ENCODE measurements at places on chromosomes 11 and 22.

DNA sequence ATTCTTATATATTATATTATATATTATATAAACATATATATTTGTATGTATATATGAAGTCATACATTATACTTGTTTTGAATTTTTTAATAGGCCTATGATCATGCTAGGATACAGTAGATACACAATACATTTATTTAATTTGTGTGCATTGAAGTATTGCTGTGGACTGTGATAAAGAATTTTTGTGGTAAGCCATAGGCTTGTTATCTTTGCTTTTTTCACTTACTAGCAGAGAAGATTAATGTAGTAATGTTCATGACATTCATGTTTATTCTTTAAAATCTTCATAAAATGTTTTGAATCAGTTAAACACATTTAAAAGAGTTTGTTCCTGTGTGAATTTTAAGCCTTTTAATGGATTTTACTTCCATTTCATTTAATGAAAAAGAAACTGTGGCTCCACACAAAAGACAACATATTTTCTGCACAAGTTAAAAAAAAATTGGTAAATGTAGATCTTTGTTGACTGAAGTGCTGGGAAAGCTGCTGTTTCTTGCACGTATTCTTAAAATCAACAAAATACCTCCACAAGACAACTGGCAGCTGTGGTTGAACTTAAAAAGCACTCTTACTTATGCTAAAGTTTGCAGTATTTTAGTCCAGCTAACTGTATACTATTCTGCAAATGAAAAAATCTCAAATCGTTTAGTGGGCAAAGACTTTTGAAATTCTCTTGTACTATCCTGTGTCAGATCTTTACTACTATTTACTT, 156.2 kb downstream of the TMEM135 start:
- no peak for DNase-seq

DNA sequence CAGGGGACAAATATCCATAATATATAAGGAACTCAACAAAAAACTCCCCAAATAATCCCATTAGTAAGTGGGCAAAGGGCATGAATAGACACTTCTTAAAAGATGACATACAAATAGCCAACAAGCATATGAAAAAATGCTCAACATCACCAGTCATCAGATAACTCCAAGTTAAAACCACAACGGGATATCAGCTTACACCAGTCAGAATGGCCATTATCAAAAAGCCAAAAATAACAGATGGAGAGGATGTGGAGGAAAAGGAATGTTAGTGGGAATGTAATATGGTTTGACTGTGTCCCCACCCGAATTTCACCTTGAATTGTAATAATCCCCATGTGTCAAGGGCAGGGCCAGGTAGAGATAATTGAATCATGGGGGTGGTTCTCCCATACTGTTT, 350.1 kb downstream of the GUCY1A2 start:
- DNase-seq = no peak

DNA sequence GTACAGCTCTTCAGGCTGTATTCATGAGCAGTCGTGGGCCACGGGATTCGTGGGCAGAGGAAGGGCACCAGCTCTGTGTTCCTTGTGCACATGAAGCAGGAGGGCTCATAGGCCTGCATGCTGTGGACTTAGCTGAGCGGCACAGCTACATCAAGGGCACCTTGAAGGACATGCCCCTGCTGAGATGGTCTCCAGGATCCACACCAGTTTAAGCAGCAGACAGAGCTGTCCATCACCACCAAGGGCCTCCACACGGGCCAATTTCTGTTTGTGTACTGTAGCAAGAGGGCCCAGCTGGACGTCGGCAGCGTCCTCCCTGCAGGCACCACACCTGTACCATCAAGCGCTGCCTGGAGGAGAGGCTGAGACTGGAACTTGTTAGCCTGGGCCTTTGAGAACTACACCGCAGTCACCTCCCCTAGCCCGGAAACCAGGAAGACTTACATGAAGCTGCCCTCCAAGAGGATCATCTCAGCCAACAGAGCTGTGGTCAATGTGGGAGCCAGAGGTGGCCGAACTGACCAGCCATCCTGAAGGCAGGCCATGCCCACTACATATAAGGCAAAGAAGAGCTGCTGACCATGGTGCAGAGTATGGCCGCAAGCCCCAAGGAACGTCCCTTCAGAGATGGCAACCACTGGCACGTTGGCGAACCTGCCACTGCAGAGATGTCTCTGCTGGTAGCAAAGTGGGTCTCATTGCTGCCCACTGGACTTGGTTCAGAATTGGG, 32.7 kb upstream of the GNB1L start:
- no peak for DNase-seq

GRCh38 chr11:114736806-114737205, 58.5 kb downstream of the NXPE2 start:
- no peak for DNase-seq

GRCh38 chr11:27692781-27693180, 7.5 kb downstream of the BDNF start:
- DNase-seq = no peak

GRCh38 chr22:36595940-36596339, 67.0 kb upstream of the EIF3D start:
- DNase-seq = no peak

DNA sequence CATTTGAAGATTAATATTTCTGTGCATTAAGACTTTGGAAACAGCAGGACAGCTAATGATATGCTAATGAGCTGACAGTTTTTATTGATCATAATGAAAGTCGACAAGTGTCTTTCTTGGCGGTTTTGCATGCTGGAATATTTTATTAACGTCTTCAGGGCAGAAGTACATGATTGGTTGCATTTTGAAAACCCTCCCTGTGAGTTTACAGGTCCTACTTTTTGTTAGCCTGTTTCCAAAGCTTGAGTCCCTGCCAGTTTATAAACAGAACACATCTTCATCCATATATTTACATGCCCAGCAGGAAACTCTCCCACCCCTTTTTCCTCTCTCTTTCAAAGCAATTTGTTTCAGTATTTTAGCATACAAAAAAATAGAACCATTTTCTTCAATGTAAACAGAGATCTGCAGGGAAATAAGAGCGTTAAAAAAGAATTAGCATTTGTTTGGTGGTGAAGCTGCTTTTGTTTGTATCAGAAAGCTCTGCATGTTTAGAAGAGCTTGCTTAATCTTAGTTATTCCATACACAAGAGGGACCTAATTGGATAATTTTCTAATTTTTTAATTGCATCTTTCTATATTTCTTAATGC, 243.6 kb downstream of the NELL1 start:
- no peak for DNase-seq

DNA sequence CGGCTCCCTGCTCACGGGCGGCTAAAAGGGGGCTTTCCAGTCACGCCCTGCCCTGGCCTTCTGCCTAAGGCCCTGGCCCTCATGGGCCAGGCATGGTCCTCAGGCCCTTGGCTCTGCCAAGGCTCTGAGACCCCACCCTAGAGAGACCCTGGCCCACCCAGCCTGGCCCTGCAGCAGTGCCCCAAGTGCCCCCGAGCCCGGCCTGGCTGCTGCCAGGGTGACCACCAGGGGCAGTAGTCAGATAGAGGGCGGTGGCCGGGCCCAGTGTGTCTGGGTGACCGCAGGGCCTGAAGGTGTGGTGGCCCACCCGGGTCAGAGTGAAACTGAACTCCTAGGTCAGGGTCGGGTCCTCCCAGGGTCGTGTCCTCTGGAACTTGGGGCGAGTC, 29.4 kb upstream of the CCDC188 start:
- no peak for DNase-seq

- DNase-seq = no peak
Measured at GRCh38 chr22:42991010-42991651, 23.8 kb downstream of the PACSIN2 start.

- no peak for DNase-seq
Measured at GRCh38 chr11:17855531-17856290, 121.1 kb downstream of the KCNC1 start.

- DNase-seq = no peak
Measured at GRCh38 chr11:96168623-96169022, 174.4 kb downstream of the MAML2 start.

DNA sequence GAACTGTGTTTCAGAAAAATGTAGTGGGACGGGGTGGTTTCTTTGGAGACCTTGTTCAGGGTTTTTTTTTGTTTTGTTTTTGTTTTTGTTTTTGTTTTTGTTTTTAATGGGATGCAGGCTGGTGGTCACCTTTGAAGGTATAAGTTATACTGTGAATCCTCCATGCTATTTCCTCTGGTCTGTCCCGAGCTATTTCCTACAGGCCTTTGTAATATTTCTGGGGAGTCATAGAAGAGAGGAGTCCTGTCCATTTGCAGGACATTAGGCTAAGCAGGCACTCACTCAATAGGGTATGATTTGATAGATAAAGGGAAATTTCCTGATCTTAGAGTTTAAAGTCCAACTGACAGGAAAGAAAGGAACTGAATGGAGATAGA, 78.0 kb downstream of the TRAF6 start:
- DNase-seq = no peak

DNA sequence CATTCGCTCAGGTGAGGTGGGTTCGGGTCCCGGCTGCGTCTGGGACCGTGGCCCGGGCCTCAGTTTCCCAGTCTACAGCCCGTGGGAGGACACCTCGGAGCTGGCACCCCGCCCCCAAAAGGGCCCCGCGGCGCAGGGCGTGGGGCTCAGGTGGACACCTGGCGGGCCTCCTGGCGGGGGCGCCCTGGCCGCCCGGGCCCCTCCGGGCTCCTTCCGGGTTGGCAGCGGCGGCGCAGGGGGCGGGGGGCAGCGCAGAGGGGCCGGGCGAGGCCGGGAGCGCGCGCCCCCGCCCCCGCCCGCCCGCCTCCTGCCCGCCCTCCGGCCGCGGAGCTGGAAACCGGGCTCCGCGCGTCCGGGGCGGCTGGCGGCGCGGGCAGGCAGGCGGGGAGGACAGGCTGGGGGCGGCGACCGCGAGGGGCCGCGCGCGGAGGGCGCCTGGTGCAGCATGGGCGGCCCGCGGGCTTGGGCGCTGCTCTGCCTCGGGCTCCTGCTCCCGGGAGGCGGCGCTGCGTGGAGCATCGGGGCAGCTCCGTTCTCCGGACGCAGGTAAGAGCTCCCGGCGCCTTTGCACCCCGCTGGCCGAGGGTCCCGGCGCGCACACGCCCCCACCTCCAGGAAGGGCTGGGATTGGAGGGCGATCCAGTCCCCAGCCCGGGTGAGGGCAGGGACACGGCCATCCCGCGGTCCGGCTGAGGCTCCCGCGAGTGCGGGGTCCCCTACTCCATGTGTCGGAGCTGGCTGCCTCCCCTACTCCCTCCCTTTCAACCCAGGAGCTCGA, at the start of gene EMID1:
EMID1 (plus strand) TSS at position 303 of the 778 bp plus-strand sequence; CDS start at position 446, 143 bp downstream.
- no peak for DNase-seq

GRCh38 chr11:75565916-75566762, 4.1 kb downstream of the SERPINH1 start:
- no peak for DNase-seq

DNA sequence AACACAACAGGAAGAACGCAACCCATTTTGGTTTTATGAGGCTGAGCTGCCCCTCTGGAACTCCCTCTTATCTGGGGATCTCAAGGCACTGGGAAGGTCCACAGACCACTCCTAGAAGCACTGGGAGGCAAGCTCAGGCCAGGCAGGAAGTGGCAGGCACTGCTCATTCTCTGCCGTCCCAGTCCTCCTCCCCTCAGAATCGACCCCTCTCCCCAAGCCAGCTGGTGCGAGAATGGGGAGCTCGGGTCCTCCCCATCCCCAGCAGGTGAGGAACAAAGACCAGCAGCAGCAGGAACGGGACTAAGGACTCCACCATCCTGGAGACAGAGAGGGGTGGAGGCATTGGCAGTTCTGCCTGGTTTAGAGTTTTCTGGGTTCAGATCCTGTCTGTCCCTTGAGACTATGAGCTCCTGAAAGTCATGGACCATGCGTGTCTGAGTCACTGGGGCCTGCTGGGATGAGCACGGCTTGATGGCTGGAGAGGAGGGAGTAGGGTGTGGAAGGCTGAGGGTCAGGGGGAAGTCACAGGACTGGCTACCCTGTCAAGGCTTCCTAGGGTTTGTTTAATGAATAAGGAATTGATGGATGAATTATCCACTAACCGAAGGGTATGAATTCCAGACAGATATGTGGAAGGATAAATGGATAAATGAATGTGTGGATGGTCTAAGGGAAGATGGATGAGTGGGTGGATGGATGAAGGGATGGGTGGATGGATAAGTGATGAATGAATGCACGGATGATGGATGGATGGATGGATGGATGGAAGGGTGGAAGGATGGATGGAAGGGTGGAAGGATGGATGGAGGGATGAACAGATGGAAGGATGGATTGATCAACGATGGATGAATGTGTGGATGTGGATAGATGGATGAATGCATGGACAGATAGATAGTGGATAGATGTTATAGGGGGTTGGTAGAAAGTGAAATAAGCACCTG, 6.4 kb downstream of the MYEOV start:
- no peak for DNase-seq

- no peak for DNase-seq
Measured at GRCh38 chr11:13229136-13229535, 48.5 kb upstream of the BMAL1 start.

DNA sequence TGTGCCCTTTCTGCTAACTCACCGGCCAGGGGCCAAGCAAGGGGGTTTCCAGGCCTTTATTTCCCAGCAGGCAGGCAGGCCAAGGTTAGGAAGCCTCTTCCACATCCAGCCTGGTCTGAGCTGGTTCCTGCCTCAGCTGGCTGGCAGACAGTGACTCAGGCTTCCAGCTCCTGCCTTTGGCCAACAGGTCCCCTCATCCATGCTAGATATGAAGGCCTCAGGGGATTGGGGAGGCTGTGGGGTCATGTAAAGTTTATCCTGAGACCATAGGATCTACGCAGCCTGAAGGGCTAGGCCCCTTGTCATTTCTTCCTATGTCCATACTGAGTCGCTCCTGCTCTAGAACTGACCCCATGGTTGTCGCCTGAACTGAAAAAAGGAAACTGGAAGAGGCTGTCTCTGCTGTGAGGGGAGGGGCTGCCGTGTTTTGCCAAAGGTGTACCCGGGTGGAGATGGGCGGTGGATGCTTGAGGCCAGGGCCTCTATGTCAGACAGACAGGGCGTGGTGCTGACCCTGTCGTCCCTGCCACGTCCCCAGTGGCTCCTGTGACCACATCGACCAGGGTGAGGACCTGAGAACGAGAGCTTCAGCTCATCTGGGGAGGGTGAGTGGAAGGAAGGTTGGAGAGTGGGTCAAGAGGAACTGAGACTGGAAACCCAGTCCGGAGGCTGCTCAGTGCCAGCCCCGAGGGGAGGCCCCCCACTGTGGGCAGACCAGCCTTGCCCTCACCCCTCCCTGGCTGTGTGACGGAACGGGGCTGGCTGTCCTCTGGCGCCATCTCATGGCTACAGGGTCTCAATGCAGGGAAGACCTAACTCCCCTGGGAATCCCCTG, 17.0 kb downstream of the P2RY6 start:
- no peak for DNase-seq

GRCh38 chr11:1227551-1228100, 4.8 kb downstream of the MUC5B start:
- DNase-seq = no peak

- no peak for DNase-seq
Measured at GRCh38 chr11:86918973-86919372, 36.2 kb downstream of the FZD4 start.

DNA sequence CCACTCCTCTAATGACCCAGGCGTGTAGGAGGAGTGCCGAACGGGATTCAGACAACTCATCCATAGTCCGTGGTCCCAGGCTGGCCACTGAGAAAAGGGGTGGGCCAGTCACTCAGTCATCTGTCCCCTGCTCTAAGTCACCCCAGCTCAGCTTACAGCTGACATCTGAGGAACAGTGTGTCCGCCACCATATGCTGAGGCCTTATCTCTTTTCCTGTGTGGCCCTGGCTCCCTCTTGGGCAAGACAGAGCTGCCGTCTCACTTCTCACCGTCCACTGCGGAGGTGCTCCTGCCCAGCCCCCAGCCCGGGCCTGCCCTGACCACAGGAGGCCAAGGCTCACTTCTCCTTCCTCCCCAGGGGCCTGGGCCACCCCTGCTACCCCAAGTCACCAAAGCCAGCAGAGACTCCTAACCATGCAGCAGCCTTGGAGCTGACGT, 6.8 kb downstream of the CCDC86 start:
- DNase-seq = no peak

Data from stimulated activated CD4-positive, alpha-beta T cell treated with anti-CD3 and anti-CD28 coated beads, Interleukin-1b, Interleukin-23, amount 100 ng/mL, for 1 hour (primary cell).